ENCODE measurements at places on chromosomes 1 and 21.

DNA sequence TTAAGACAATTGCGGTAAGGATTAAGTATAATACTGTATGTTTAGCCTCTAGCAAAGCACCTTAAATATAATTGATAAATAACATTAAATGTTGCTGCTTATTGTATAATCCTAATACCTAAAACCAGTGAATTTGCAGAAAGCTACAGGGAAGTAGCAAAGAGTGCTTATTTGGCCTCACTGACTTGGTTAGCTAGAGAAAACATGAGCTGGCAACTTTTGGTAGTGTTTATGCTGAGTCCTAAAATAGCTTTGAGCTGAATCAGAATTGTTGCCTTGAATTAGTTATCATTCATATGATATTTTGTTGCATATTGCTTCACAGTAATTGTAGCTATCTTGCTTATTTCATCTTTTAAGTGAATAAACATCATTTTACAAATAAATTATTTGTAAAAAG, 3.5 kb downstream of the TRIM67 start:
- DNase-seq, result no peak

GRCh38 chr1:87077959-87078639, 163.7 kb downstream of the HS2ST1 start:
- DNase-seq, result no peak

- no peak for DNase-seq
Observed at GRCh38 chr1:206658981-206659273, 23.6 kb downstream of the DYRK3 start.

GRCh38 chr1:181793831-181794230, 267.7 kb downstream of the ZNF648 start:
- DNase-seq, result no peak

GRCh38 chr1:85258536-85259117, 835 bp downstream of the C1orf52 start:
- DNase-seq, result no peak

GRCh38 chr1:150628766-150629114, 672 bp downstream of the ENSA start:
- no peak for DNase-seq
